ENCODE measurements at places on chromosomes 4 and X.

DNA sequence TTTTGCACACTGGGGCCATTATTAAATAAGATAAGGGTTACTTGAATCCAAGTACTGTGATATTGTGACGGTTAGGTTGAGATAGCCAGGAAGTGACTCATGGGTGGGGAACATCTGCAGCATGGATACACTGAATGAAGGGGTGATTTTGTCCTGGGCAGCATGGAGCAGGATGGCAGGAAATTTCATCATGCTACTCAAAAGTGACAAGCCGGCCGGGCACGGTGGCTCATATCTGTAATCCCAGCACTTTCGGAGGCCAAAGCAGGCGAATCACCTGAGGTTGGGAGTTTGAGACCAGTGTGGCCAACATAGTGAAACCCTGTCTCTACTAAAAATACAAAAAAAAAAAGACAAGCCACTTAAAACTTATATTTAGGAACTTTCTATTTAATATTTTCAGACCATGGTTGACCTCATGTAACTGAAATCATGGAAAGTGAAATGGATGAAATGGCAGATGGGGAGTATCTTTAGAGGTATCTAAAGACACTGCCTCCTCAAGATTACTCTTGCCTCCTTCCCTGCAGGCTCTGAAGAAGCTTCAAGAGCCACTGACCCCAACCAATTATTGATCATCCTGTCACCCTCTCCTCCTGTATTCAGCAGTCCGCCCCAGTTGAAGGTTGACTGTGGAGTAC lies 3.9 kb upstream of the TRIM60 start:
- DNase-seq = no peak

DNA sequence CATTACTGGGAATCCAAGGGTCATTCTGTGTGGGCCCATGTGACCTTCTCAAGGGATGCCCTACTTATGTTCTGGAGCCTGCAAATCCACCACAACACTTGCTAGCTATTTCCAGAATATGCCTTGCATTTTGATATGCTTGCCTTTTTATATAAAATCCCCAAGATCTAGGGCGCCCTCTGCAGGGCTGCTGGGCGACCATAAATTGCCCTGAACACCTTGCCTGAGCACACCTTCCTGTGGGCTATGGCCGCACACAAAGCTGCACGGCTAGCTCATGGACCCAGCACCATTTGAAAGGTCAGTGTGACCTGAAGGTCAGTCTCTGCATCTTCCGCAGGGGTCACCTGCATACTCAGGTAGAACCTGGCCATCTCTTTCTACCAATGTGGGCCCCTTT lies 311.7 kb downstream of the NLGN4X start:
- DNase-seq = no peak

DNA sequence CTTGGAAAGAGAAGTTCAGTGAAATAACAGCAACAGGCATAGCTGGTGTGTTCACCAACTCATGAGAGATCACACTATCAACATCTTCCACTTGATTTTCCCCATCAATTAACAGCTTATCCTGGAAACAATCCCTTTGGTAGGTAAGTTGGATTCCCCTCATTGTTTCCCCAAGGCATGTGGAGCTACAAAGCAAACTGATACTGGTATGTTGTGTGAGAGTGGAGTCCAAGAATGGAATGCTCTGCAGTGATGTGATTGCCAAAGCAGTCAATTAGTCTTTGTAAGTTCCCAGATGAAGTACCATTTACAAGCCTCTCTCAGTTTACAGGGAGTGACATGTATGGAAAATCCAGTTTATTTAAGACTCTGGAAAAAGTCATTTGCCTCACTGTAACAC lies 13.7 kb upstream of the XAGE2 start:
- DNase-seq = no peak

GRCh38 chr4:98452091-98452490 lies 190.9 kb downstream of the RAP1GDS1 start:
- DNase-seq = no peak

GRCh38 chrX:149458586-149458985 lies 46.5 kb downstream of the IDS start:
- no peak for DNase-seq

GRCh38 chrX:69138512-69138911 lies 26.7 kb downstream of the PJA1 start:
- no peak for DNase-seq

DNA sequence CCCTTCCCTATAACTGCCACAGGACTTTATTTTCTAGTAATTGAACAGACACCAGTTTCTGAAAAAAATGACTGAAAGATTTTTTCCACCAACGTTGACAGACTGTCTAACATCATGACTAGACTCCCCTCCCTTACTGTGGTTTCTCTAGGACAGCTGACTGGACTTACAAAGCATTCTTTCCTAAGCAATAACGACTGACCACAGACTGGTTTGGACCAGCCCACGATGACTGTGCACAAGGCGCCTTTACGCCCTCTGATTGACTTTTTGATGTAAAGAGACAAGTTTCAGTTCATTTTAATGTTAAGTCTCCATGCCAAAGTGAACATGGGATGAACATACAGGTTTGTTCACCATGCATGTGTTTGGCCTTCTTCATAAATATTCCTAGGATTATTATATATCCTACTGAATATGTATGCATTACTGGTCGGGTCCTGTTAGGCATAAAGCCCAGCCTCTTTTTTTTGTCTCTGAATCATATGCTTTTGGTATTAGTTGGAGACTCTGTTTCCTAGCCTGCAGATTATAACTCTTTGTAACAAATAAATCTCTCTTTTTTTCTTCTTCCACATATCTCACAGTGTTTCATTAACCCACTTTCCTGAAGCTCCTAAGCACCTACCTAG lies 50.5 kb upstream of the UGT2B4 start:
- no peak for DNase-seq

DNA sequence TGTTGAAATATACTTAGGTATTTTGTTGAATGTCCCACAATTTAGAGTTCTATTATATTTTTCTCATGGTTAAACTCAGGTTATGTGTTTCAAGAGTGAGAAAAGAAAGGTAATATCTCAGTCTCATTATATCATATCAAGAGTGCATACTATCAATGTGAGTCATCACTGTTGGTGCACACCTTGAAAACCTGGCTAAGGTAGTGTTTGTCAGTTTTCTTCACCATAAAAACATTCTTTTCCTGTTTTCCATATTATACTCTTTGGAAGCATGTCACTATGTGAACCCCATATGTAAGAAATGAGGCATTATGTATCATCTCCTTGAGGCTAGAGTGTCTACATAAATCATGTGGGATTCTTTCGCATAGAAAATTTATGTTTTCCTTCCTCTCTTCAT lies 307.6 kb upstream of the CTSO start:
- no peak for DNase-seq

GRCh38 chr4:147510962-147511668 lies 30.2 kb downstream of the EDNRA start:
- no peak for DNase-seq

DNA sequence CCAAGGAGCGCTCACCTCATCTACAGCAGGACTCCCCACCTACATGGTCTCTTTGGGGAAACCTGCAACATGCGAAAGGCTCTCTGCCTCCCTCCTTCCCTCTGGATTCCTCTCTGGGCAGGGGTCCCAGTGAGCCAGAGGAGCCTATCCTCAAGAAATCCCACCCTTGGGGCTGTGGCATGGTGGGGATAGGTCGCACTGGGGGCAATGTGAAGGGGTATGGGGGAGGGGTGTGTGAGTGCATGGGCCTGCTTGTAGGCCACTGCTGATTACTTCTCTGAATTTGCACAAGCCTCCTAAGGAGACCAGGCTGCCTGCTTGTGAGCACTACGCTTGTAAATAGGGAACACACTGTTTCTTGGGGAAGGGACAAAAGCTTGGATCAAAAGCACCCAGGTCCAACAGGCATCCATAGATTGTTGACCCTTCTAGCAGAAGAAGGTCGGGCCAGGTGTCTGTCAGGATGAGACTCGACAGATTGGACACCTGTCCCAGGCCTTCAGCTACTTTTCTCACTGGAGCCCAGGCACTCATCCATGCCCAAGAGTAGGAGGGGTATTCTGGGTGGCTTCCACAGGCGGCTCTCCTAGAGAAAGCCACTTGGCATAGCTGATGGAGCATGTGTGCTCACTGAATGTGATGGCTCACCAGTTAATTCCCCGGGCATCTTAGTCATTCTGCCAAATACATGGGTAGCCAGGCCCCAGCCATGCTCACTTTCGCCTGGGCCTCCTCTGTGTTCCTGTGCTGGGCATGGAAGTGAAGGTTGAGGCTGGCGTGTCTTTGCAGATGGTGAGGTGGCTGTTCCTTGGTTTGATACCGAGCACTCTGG lies 75.0 kb downstream of the NBDY start:
- no peak for DNase-seq

- DNase-seq = peak; percentile 40
Measured at GRCh38 chr4:124025428-124025827, 628.8 kb downstream of the SPRY1 start.

- DNase-seq = no peak
Measured at GRCh38 chr4:99642725-99643489, 14.7 kb downstream of the C4orf54 start.

GRCh38 chr4:4640692-4641091 lies 98.8 kb upstream of the STX18 start:
- DNase-seq = no peak

All from NCI-H1417 (cell line).